Central memory CD8-positive, alpha-beta T cell (primary cell): ENCODE measurements at places on chromosomes 2 and 18.

DNA sequence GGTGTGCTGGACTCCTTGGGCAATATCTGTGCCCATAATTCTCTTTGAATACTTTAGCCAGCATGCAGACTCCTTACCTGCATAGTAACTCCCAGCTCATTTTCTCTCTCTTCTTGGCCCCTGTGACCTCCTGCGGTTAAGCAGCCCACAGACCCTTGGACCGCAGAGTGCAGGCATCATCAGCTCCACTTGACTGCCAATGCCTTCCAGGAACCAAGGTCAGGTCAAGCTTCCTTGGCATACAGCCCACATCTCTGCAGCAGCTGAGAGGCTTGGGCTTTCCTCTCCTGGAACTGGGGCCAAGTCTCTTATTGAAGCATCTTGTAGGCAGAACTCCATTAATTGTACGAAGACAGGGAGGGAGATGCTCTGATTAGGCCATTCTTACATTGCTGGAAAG lies 130.1 kb upstream of the PIEZO2 start:
- H3K36me3 ChIP-seq, result no peaks in the 10 kb centered on the region
- no peaks in the 10 kb centered on the region for H3K4me1 ChIP-seq
- H3K27me3 ChIP-seq, result no peaks in the 10 kb centered on the region
- DNase-seq, result no peak

DNA sequence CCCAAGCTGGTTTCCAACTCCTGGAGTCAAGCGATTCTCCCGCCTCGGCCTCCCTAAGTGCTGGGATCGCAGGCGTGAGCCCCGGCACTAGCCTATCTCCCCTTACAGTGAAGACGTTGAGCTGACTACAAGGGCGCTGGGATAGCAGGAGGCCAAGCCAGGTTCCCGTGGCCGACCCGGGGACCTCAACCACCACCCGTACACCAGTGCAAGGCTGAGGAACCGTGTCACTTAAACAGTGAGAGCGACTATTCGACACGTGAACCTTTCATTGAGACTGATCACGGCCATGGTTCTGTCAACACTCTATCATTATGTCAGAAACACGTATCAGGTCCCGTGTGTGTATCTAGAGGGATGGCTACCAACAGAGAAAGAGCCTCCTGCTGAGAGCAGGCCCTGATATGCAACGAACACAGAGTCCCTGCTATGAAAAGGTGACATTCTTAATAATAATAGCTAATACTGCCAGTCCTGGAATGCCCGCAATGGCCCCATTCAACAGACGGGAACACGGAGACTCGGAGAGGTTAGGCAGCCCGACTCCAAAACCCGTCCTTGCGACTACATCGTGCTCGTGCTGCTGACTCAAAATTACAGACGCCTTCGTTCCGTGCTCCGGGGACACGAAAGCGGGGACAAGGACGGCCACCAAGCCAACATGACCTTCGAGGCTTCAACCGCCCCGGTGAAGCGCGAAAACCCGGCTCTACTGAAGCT lies 833 bp downstream of the AFG3L2 start:
- H3K4me1 ChIP-seq, result peaks cover 45% of the 10 kb centered on the region
- peak overlapping the region; percentile 80 for H3K27ac ChIP-seq
- H3K27me3 ChIP-seq, result no peaks in the 10 kb centered on the region

- H3K4me1 ChIP-seq, result peaks cover 72% of the 10 kb centered on the region
- peaks cover 5% of the 10 kb centered on the region for H3K36me3 ChIP-seq
- peak overlapping the region; percentile 51 for H3K27ac ChIP-seq
- DNase-seq, result no peak
- H3K4me3 ChIP-seq, result peak overlapping the region; percentile 33
Measured at GRCh38 chr2:230600881-230601280, 111.8 kb upstream of the CAB39 start.

DNA sequence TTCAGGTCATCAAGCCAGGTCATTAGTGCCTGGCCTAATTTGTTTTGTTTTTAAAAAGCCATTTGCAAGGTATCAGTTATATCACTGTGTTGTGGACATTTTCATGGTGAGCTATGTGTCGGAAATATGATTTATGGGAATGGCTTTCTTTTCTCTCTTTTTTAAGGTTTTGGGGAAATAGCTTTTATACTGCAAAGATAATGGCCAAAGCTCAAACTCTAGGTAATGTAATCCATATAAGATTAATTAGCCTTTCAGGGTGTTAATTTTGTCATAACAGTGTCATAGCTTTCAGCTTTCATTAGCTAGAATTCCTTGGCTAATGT lies 45.8 kb downstream of the PCBP1 start:
- peak overlapping the region; percentile 80 for H3K4me3 ChIP-seq
- H3K36me3 ChIP-seq, result peaks cover 28% of the 10 kb centered on the region
- no peaks in the 10 kb centered on the region for H3K27me3 ChIP-seq
- DNase-seq, result no peak
- H3K4me1 ChIP-seq, result peaks cover 71% of the 10 kb centered on the region

DNA sequence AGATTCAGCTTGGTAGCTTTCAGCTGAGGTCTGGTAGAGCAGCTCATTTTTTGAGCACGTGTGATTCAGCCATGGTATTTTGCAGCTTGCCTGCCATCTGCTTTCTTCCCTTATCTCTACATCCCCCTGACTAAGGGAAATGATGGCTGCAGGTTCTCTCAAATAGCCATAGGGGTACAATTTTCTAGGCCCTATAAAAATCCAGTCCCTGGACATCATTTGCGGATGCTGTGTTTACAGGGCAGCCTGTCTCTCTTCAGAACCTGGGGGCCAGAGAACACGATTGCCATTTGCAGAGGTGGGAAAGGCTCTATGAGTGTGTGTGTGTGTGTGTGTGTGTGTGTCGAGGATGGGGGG lies 442.7 kb upstream of the MEIS1 start:
- H3K4me3 ChIP-seq, result no peak overlapping the region
- H3K4me1 ChIP-seq, result no peaks in the 10 kb centered on the region
- H3K27me3 ChIP-seq, result no peaks in the 10 kb centered on the region
- no peaks in the 10 kb centered on the region for H3K36me3 ChIP-seq
- H3K27ac ChIP-seq, result no peak overlapping the region

- DNase-seq, result no peak
- H3K4me3 ChIP-seq, result no peak overlapping the region
- no peaks in the 10 kb centered on the region for H3K4me1 ChIP-seq
- H3K27me3 ChIP-seq, result no peaks in the 10 kb centered on the region
Measured at GRCh38 chr18:65409261-65409660, 341.6 kb upstream of the CDH7 start.

GRCh38 chr2:225169396-225169795 lies 127.1 kb upstream of the DOCK10 start:
- no peak overlapping the region for H3K27ac ChIP-seq
- DNase-seq, result no peak
- peaks cover 45% of the 10 kb centered on the region for H3K27me3 ChIP-seq
- no peaks in the 10 kb centered on the region for H3K4me1 ChIP-seq
- no peaks in the 10 kb centered on the region for H3K36me3 ChIP-seq
- H3K4me3 ChIP-seq, result no peak overlapping the region

DNA sequence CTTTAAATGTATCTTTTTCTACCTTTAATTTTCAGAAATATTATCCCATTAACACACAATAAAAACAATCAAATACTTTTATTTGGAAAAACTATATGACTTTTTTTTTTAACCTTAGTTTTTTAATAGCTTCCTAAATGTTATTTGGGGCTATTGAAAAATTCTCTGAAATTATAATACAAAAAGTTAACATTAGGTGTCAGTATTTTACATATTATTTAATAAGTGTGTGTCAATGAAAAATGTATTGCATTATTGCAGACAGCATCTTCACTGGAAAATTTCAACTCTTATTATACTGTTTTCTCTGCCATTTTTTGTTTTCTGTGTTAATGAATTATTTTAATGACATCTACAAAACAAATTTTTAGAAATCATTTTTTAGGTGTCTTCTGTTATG lies 51.1 kb upstream of the ARHGAP15 start:
- no peaks in the 10 kb centered on the region for H3K4me1 ChIP-seq
- H3K27ac ChIP-seq, result no peak overlapping the region
- DNase-seq, result no peak
- H3K36me3 ChIP-seq, result no peaks in the 10 kb centered on the region
- H3K4me3 ChIP-seq, result no peak overlapping the region

DNA sequence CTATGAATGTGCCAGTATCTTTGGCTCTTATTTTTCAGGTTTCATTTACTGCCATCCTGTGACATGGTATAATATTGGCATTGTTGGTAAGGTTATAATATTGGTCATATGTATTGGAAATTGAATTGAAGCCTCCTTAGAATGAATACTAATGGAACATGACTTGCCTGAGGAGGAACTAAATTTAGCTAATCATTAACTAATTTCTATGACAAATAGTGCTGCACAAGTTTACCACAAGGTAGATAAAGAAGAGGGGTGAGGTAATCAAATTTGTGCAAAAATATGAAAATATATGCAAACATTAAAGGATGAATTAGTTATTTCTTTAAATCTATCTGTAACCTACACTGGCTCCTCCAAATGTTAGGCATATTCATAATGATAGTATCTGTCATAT lies 43.2 kb upstream of the ORC2 start:
- no peak overlapping the region for H3K4me3 ChIP-seq
- DNase-seq, result no peak
- no peaks in the 10 kb centered on the region for H3K27me3 ChIP-seq
- no peak overlapping the region for H3K27ac ChIP-seq

GRCh38 chr2:189444322-189444721 lies 3.0 kb downstream of the WDR75 start:
- H3K4me3 ChIP-seq, result no peak overlapping the region
- H3K27ac ChIP-seq, result no peak overlapping the region
- H3K27me3 ChIP-seq, result no peaks in the 10 kb centered on the region
- H3K4me1 ChIP-seq, result peaks cover 6% of the 10 kb centered on the region

DNA sequence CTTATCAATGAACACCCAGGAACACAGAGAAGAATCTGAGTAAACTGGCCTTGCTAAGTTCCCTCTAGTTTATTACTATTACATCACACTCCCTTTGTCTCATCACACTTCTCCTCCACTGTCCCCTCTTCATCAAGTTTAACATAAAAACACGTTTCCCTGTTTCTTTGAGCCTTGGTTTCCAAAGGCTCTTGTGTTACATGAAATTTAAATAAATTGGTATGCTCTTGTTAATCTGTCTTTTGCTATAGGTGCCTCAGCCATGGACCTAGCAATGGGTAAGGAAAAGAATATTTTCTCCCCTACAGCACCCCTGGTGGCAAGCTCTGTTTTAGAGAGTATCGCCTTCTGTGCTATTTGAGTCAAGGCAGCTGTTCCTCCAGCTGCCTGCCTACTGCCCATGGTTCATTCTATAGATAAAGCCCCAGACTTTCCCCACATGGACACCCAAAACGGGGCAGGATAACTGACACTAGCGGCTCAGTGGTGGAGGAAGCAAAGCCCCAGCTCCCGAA lies 31.8 kb downstream of the TGIF1 start:
- no peaks in the 10 kb centered on the region for H3K4me1 ChIP-seq
- peak overlapping the region; percentile 20 for H3K27ac ChIP-seq
- H3K36me3 ChIP-seq, result peaks cover 1% of the 10 kb centered on the region
- no peaks in the 10 kb centered on the region for H3K27me3 ChIP-seq

- H3K4me1 ChIP-seq, result no peaks in the 10 kb centered on the region
- H3K27me3 ChIP-seq, result no peaks in the 10 kb centered on the region
- H3K36me3 ChIP-seq, result peaks cover 1% of the 10 kb centered on the region
Measured at GRCh38 chr2:64854773-64855237, 134.4 kb upstream of the SLC1A4 start.

DNA sequence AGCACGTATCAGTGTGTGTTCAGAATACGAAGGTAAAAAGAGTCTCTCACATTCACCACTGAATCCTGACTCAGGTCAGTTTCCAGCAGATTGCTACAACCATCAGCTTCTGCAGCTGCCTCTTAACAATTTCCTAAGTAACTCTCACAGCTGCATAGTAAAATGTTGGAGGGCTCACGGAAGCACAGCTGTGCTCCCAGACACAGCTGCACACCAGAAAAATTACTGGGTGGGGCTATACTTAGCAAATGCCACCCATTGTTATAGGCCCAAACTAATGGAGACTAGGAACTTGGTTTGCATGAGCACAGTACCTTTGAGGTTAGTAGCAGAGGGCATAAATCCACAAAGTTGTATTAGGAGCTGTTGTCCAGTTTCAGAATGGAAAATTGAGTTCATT lies 153.9 kb upstream of the ERBB4 start:
- no peaks in the 10 kb centered on the region for H3K27me3 ChIP-seq
- H3K4me3 ChIP-seq, result no peak overlapping the region
- H3K4me1 ChIP-seq, result no peaks in the 10 kb centered on the region
- no peak for DNase-seq
- no peak overlapping the region for H3K27ac ChIP-seq

DNA sequence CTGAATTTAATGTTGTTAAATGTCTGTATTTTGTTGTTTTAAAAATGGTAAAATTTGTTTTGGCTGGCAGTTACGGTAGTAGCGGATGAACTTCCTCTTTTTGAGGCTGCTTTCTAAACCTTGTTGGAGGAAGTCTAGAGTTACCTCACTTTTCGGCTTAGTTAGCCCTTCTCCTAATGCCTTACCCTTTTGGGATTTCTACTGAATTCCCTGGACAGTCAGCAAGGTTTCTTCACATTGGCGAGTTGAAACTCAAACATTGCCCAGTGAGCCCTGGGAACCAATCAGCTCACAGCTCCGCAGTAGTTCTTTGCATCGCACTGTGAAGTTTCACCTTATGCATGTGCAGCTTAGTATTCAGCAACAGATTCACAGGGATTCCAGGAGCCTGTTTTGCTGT lies 55.2 kb downstream of the TMEM247 start:
- H3K27me3 ChIP-seq, result no peaks in the 10 kb centered on the region
- H3K4me1 ChIP-seq, result peaks cover 54% of the 10 kb centered on the region
- H3K27ac ChIP-seq, result peak overlapping the region; percentile 94
- H3K36me3 ChIP-seq, result peaks cover 5% of the 10 kb centered on the region

GRCh38 chr2:196725882-196726281 lies 73.6 kb downstream of the GTF3C3 start:
- H3K36me3 ChIP-seq, result no peaks in the 10 kb centered on the region
- H3K27me3 ChIP-seq, result no peaks in the 10 kb centered on the region
- H3K4me1 ChIP-seq, result no peaks in the 10 kb centered on the region
- no peak overlapping the region for H3K27ac ChIP-seq

DNA sequence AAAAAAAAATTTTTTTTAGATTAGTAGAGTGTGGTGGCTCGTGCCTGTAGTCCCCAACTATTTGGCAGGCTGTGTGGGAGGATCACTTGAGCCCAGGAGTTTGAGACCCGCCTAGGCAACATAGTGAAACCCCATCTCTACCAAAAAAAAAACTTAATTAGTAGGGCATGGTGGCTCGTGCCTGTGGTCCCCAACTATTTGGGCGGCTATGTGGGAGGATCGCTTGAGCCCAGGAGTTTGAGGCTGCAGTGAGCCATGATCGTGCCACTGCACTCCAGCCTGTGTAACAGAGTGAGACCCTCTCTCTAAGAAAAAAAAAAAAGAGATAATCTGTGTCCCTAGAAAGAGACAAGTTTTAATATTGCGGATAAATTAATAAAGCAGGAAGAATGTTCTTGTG lies 8.8 kb downstream of the GPR55 start:
- DNase-seq, result no peak
- no peak overlapping the region for H3K4me3 ChIP-seq
- H3K36me3 ChIP-seq, result no peaks in the 10 kb centered on the region
- peaks cover 4% of the 10 kb centered on the region for H3K4me1 ChIP-seq
